ENCODE measurements at places on chromosomes 7 and 10.

DNA sequence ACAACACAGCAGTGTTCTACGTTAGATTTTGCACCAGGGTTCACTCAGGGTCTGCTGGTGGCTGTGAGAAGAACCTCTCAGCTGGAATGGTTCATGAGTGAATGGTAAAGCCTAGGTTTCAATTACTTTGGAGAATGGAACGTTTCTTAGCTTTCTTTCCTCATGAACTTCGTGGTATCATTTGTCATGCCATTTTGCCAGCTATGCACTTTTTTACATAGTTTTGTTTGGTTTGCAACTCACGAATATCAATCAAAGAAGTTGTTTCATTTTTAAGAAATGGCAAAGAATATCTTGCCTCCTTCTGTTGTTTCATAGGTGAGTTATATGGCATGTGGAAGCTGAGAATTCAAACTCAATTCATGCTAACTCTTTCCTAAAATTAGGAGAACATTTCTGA, 34.1 kb upstream of the RAB11FIP2 start:
- DNase-seq, result no peak

DNA sequence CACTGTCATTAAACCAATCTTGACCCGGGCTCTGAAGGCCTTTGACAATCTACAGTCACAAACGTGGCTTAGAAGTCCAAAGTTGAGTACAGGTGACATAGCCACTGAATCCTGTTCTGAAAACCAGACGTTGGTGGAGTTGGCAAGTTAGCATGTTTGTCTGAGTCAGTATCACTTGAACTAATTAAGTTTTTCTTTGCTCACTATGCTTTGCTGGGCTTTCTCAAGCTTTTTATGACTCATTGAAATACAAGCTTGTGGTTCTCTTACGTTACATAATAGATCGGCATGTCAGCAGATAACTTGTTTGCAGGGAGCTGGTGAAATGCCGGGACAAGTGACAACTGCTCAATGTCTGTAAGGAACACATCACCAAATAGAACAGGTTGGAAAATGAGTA, 53.8 kb downstream of the ARL5B start:
- DNase-seq, result no peak

DNA sequence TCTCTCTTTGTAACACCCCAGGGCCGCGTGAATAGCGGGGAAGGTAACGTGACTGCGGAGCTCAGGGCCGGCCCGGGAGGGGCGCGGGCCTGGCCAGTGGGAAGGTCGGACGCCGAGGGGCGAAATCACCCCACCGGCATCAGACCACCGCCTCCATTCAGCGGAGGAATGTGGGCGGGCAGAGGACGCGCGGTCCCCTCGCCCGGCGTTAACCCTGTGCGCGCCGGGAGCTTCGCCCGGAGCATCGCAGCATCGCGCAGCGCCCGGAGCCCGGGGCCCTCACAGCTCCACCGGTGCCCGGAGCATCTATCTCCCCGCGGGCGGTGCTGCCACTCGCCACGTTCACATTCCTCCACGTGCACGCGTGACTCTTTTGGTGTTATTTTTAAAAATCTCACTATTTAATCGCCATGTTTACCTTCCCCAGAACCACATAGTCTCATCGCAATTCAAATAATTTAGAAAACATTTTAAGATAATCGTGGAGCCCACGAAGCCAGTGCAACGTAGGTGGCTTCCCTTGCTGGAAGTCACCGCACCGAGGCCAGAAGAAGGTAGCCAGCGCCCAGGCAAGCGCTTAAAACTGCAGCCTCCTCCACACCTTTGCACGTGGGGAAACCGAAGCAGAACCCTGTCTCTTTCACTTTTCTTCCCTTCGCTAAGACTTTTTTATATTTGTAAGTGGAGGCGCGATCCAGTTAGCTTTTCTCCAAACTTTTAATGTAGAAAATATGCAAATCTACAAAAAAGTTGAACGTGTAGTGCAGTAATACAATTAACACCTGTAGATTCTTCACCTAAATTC, 21.8 kb downstream of the FGFBP3 start:
- no peak for DNase-seq

DNA sequence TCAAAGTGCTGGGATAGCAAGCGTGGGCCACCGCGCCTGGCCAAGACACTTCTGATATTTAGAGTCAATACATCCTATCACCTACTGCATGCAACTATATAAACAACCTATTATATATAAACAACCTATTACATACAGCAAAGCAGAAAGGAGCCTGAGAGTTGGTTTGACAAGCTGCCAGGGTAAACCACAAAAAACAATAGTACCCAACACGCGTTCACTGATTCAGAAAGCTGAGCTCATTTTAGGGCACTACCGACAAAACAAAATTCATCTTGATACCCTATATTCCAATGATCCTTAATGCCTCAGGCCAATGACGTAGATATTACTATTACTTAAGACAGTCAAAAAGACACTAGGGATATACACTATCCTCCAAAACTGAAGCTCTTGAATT, 16.2 kb downstream of the MALSU1 start:
- DNase-seq, result no peak

GRCh38 chr7:2529161-2530070, 9.8 kb downstream of the LFNG start:
- peak; percentile 67 for DNase-seq

GRCh38 chr10:15336211-15336610, 34.9 kb downstream of the FAM171A1 start:
- no peak for DNase-seq

DNA sequence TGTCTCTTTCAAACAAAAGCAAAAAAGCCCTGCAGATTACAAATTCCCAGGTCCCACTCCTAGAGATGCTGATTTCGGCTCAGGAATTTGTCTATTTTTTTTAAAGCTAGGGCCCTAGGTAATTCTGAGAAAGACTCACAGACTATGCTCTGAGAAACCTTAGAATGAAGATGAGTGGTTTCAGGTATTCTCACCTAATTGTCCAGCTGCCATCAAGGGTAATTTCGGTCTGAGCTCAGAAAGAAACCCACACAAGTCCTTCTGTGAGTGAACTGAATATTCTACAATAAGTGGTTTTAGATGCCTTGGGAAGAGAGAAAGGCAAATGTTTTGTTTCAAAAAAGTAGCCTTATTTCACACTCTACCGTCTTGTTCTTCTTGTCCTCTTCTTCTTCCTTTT, 45.7 kb downstream of the DCLRE1A start:
- no peak for DNase-seq

- no peak for DNase-seq
Measured at GRCh38 chr10:35723059-35723458, 81.0 kb upstream of the FZD8 start.

DNA sequence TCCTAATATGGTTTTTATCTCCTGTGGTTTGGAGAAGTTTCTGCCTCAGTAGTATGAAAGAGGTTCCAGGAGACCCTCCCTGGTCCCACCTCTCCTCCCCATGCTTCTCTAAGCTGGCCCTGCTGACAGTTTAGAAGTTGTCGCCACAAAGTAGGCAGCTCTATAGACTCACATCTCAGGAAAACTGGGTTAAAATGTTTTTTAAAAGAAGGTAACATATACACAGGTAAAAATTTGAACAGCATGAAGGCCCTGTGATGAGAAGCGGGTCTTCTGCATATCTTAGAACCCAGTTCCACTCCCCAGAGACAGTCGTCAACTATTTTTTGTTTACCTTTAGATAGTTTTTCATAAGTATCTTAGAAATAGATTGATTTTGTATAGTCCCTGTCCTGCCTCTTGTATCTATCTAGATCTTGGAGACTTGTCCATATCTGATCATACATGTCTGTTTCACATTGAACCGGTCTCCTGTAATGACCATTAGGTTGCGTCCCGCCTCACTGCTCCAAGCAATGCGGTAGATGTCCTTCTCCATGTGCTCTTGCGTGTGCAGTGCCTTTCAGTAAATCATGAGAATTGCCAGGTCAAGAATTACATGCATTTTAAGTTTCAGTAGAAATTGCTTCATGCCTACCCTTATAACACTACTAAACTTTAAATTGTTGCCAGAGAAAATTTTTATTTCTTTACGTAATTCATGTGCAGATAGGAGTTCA, 2.2 kb downstream of the DUSP5 start:
- DNase-seq, result no peak

DNA sequence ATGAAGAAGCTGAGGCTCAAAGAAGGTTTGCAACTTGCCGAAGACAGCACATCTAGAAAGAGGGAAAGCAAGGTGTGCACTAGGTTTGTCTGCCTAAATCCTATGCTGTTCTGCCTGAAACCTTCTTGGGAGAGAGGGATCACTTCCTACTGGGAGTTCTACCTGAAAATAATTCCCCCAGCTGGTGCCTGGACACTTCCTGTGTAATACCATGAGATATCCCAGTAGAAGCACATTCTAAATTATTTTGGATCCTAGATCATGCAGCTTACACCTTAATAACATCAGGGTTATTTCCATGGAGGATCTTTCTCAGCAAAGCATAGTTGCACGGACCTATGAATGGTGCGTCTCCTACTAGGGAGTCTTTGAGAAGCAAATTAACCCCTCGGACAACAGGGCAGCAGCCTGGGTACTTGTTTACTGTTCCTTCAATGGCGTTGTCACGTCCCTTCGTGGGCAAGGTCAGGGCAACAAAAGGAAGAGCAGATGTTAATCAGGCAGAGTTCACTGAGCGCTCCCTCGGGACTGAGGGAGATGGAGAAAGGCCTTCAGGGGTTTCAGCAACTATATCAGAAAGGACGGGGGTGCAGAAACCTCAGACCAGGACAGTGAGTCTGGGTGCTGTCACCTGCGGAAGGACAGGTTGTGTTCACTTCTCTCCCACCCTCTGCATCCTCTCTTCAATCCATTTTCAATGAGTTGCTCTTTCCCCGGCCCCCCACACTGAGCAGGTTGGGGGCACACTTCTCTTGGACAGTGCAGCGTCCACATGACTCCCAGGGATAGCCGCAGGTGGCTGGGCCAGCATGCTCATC, 44.0 kb downstream of the OAT start:
- no peak for DNase-seq

- DNase-seq, result no peak
Measured at GRCh38 chr7:75756991-75757676, 14.9 kb downstream of the CCL26 start.

- DNase-seq, result no peak
Measured at GRCh38 chr7:3064067-3064466, 20.4 kb upstream of the CARD11 start.

DNA sequence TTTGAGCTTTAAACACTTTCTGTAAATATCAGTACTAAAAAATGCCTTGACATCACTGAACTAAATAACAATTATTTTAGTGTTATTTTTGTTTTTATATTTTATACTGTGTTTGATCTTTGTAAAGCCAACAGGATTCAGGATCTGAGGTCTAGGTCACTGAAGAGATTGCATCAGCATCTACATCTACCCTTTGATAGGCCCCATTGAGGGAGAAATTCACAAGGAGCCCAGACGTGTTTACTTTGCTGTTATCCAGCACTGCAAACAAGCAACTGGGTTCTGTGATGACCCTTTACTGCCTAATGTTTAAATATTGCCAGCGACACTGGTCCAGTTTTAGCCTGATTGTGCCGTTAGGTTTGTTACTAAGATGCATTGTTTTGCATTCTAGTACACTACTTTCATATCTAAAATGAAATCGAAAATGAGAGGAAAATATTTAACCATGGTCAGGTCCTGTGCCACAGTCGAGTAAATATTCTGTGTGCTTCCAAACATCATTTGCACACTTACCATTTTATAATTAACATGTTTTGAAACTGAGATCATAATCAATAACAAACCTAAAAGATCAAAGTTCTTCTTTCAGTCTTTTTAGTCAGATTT, 48.7 kb downstream of the SP8 start:
- DNase-seq, result no peak

DNA sequence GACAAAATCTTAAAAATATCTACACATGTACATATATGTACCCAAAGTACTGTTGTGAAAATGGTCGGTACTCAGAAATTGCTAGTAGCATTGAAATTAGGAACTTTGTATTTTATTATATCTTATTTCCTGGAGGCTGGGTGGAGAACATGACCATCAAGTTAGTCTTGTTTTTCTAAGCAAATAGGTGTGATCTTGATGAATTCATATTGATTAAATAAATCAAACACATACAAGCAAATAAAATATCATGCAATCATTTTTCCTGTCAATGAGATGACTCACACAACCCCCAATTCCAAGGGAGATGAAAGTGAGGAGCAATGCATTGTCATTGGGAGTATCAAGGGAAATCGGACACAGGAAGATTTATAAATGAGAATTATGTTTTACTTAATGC, 18.0 kb downstream of the VSTM2A start:
- DNase-seq, result no peak

- no peak for DNase-seq
Measured at GRCh38 chr10:45470098-45471012, 96.3 kb downstream of the ALOX5 start.

GRCh38 chr10:88077977-88078376, 214.6 kb downstream of the PTEN start:
- no peak for DNase-seq

GRCh38 chr10:122421054-122421625, 33.3 kb upstream of the ARMS2 start:
- DNase-seq, result no peak

- DNase-seq, result no peak
Measured at GRCh38 chr7:100943693-100944092, 5.6 kb upstream of the MUC3A start.

GRCh38 chr7:30612658-30613265, 18.1 kb downstream of the GARS1 start:
- DNase-seq, result no peak

GRCh38 chr7:73844131-73844547, 1.8 kb upstream of the METTL27 start:
- no peak for DNase-seq

DNA sequence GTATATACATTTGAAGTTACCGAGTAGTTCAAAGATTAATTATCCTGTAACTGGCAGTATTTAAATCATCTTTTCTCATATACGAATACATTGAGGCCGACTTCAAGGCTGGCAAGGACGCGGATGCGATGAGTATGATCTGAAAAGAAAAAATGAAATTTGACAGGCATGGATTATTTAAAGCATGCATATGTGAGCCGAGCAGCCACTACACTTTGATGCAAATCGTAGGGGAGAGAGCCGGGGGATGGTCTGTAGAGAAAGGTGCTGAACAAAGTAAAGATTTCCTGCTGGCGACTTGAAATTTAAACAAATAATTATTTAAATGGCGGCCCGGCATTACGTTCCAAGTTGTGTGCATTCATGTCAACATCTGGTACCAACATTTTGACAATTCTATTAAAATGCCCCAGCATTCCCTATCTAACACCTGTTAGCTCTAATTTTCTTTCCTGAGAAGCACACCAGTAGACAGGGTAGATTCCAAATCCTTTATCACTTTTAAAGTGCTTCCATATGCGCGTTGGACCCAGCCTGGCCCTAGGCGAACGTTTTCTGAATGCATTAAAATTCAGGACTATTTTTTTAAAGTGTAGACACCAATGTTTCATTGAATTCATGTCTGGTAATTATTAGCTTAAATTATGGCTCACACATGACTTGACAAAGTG, 188.7 kb downstream of the EMX2 start:
- DNase-seq, result no peak

DNA sequence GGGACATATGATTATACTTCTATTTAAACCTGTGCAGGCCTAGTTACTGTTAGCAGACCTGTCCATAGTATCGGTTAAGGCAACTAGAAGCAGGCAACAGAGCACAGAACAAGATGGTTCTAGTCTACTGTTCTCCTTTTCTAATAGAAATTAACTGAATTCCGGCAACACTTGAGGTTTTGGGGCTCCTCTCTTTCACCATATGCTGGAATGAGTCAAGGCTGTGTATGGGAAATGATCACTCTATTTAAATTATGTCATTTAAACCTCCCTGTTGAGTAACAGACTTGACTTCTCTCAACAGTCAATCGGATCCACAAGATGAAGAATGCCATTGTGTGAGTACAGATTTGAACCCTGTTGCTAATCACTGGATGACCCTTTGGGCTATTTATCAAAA, 6.2 kb upstream of the OTUD1 start:
- DNase-seq, result no peak

GRCh38 chr10:131201741-131202515, 109.6 kb downstream of the TCERG1L start:
- no peak for DNase-seq

Data from esophagus squamous epithelium (tissue), 5 donors.